ENCODE measurements at places on chromosomes 3 and 15. TPM values are rescaled to one million over a fixed set of nuclear protein-coding genes. Genes with fewer than 3 reads are reported as not detected.

DNA sequence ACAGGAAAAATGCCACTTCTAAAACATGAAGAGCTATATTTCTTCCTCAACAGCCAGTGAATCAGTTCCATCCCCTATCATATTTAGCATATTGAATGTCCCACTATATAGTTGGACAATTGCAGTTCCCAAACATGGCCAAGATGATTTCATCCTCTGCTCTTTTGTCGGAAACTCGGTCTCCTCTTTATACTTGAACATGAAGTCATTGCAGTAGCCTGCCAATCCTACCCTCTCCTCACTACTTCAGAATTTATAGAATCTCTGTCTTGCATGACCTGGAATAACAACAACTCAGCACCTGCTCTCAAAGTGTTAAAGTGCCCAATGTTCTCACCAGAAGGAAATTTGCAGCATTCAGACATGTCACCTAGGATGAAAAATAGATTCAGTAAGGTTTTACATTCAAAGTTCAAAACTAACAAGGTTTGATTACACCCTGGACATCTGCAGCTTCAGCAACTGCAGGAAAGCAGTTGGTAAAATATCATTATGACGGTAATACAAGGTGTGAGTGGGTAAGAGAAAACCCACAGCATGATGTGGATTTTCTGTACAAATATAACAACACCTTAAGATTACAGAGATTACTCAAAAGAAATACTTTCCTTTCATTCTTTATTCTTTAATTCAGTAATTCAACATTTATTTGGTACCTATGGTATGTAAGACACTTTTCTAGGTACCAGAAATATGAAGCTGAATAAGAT lies 52.5 kb downstream of the TP63 start:
- H3K27me3 ChIP-seq: no peaks in the 10 kb centered on the region
- H3K4me1 ChIP-seq: no peaks in the 10 kb centered on the region
- H3K27ac ChIP-seq: no peak overlapping the region

DNA sequence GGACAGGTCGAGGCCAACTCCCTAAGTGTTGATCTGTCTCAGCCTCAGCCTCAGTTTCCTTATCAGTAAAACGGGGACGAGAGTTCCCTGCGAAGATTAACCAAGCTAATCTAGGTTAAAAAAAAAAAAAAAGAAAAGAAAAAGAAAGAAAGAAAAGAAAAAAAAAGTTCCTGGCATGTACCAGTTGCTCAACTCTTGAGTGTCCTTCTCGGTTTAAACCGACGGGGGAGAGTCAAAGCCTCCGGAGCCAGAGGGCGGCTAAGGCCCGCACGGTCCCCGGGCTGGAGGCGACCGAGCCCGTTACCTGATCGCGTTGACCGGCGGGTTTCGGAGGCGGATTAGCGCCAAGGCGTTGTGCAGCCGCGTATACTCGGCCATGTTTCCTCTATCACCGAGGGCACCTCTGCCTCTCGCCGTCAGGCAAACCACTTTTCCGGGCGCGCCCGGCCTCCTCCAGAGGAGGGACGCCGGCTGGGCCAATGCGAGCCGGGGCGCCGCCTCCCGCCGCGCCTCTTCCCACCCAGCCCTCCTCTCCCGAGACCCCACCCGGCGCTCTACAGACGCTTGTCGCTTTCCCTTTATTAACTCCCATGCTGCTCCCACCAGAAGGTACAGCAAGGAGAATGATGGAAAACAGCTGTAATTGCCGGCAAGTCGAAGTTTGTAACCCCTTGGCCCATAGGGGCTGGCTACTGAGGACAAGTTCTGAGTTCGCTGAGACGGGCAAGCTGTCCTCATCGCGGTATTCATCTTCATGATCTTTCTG lies at the start of gene EHHADH:
EHHADH (minus strand) TSS at position 405 of the 766 bp plus-strand sequence; CDS start at position 378, 27 bp downstream.
- H3K27me3 ChIP-seq: no peaks in the 10 kb centered on the region
- peak within 1 kb of the TSS; percentile 84 for H3K27ac ChIP-seq
- no peaks in the 10 kb centered on the region for H3K4me1 ChIP-seq
- no peaks in the 10 kb centered on the region for H3K36me3 ChIP-seq

The UBA7 gene
- 79.4 TPM for total RNA-seq

The HESX1 gene
- total RNA-seq: 0.89 TPM

- no peak overlapping the region for H3K4me3 ChIP-seq
- DNase-seq: peak; percentile 52
- peaks cover 12% of the 10 kb centered on the region for H3K4me1 ChIP-seq
- no peak overlapping the region for H3K27ac ChIP-seq
- H3K36me3 ChIP-seq: no peaks in the 10 kb centered on the region
Measured at GRCh38 chr3:197539651-197540051, 16.1 kb downstream of the BDH1 start.

The EOGT gene
- 54.7 TPM for total RNA-seq

GRCh38 chr15:93261845-93262244 lies 172.8 kb upstream of the RGMA start:
- H3K4me1 ChIP-seq: no peaks in the 10 kb centered on the region
- no peak for DNase-seq
- no peak overlapping the region for H3K4me3 ChIP-seq
- H3K27ac ChIP-seq: no peak overlapping the region
- no peaks in the 10 kb centered on the region for H3K36me3 ChIP-seq

DNA sequence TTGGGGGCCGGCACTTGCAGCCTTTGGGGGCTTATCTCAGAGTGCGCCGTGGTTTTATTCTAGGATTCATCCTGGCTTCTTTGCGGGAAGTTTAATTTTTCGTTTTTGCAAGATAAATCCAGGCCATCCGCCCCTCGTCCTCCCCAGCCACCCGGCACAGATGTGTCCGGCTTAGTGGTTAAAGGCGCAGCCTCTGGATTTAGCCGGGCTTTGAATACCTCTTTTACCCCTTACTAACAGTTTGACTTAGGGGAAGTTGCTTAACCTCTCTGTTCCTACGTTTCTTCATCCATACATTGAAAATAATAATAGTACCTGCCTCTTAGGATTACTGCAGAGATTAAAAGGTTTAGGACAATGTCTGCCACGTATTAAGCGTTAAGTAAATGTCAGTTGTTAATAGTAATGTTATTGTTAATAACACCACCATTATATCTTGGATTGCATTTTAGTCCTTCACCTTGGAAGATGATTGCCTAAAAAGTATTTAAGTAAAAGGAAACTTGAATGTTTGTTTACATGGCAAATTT lies 714 bp downstream of the ECT2 start:
- peaks cover 3% of the 10 kb centered on the region for H3K36me3 ChIP-seq
- H3K27me3 ChIP-seq: no peaks in the 10 kb centered on the region
- no peak for DNase-seq
- peaks cover 9% of the 10 kb centered on the region for H3K4me1 ChIP-seq

- no peak for DNase-seq
- H3K27me3 ChIP-seq: no peaks in the 10 kb centered on the region
- H3K4me1 ChIP-seq: no peaks in the 10 kb centered on the region
- H3K4me3 ChIP-seq: no peak overlapping the region
- no peaks in the 10 kb centered on the region for H3K36me3 ChIP-seq
Measured at GRCh38 chr3:76324101-76324500, 538.8 kb upstream of the ZNF717 start.

DNA sequence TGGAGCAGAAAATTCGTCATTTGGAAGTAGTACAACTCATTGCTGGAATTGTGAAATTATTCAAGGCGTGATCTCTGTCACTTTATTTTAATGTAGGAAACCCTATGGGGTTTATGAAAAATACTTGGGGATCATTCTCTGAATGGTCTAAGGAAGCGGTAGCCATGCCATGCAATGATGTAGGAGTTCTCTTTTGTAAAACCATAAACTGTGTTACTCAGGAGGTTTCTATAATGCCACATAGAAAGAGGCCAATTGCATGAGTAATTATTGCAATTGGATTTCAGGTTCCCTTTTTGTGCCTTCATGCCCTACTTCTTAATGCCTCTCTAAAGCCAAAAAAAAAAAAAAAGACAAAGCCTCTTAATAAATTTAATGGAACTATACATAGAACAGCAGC lies 5.5 kb upstream of the TIMMDC1 start:
- no peak overlapping the region for H3K27ac ChIP-seq
- no peak overlapping the region for H3K4me3 ChIP-seq
- no peak for DNase-seq

The SMAD6 gene
- total RNA-seq: 62.3 TPM

The ZNF80 gene
- total RNA-seq: not detected

DNA sequence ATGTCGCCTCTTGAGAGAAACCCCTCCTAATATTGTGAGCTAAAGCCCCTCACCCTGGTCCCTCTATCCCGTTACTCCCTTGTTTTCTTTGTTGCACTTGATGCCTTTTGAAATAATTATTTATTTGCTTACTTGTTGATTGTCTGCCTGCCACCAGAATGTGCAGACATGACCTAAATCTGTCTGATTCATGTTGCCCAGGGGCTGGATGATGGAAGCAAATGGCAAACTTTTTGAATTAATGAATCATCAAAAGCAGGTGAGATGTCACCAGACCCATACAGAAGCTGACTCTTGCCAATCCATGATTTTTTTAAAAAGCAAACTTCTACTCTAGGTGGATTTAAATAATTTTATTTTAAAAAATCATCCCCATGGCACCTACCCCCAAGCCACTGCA lies 49.3 kb downstream of the GRIP2 start:
- H3K27me3 ChIP-seq: no peaks in the 10 kb centered on the region
- H3K36me3 ChIP-seq: peaks cover 32% of the 10 kb centered on the region
- no peak overlapping the region for H3K4me3 ChIP-seq
- no peak overlapping the region for H3K27ac ChIP-seq
- H3K4me1 ChIP-seq: no peaks in the 10 kb centered on the region
- DNase-seq: no peak

DNA sequence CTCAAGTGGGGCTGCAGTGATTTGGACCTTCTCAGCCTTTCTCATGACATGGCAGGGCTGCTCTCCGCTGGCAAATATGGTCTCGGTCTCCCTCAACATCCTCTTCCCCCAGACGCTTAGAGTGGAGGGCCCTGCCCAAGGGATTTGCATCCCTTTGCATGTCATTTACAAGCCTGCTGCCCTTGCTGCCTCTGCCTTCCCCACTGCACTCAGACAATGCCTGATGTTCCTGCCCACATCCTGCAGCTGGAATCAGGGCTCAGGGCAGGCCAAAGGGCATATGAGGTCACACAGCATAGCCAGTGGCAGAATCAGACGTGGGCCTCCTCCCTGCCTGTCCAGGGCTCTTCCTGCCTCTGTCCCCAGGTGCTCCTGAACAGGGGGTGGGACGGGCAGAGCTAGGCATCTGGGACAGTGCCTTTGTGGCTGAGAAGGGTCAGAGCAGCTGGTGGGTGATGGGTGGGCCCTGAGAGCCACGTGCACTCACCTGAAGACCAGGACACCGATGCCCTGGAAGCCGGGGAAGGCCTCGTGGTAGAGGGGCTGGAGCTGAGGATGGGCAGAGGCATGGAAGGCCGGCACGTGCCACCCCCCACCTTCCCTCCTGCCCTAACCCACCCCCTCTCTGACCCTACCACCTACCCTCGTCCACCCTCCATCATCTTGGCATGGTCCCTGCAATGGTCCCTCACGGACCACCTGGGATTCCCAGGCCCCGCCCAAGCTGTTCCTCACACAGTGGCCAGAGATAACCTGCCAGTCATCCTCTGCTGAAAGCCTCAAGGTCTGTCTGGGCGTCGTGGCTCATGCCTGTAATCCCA lies 27.4 kb upstream of the GOLGA6C start:
- no peaks in the 10 kb centered on the region for H3K27me3 ChIP-seq
- H3K27ac ChIP-seq: no peak overlapping the region
- H3K4me3 ChIP-seq: no peak overlapping the region
- H3K4me1 ChIP-seq: no peaks in the 10 kb centered on the region
- H3K36me3 ChIP-seq: no peaks in the 10 kb centered on the region

The CCR2 gene
- total RNA-seq: 8.8 TPM

The GASK1A gene
- total RNA-seq: 8.2 TPM

GRCh38 chr3:98035208-98035607 lies at the start of gene GABRR3:
TSS of gene GABRR3 (minus strand) at chr3:98035315. CDS start at chr3:98034987, 328 bp downstream.
- no peaks in the 10 kb centered on the region for H3K36me3 ChIP-seq
- no peak for DNase-seq
- H3K27me3 ChIP-seq: no peaks in the 10 kb centered on the region
- H3K27ac ChIP-seq: no peak within 1 kb of the TSS

- DNase-seq: no peak
- H3K4me3 ChIP-seq: no peak overlapping the region
- H3K4me1 ChIP-seq: no peaks in the 10 kb centered on the region
- H3K27ac ChIP-seq: no peak overlapping the region
- no peaks in the 10 kb centered on the region for H3K27me3 ChIP-seq
- H3K36me3 ChIP-seq: peaks cover 42% of the 10 kb centered on the region
Measured at GRCh38 chr3:49329186-49329585, 10.7 kb downstream of the USP4 start.

The RLBP1 gene
- not detected for total RNA-seq

GRCh38 chr3:149613988-149614387 lies 43.8 kb downstream of the WWTR1 start:
- no peak overlapping the region for H3K4me3 ChIP-seq
- H3K27ac ChIP-seq: no peak overlapping the region
- DNase-seq: no peak

- H3K36me3 ChIP-seq: no peaks in the 10 kb centered on the region
- no peak overlapping the region for H3K4me3 ChIP-seq
- H3K27ac ChIP-seq: no peak overlapping the region
- H3K27me3 ChIP-seq: no peaks in the 10 kb centered on the region
- DNase-seq: no peak
- H3K4me1 ChIP-seq: no peaks in the 10 kb centered on the region
Measured at GRCh38 chr3:129867506-129868124, 25.9 kb downstream of the TMCC1 start.

- no peak overlapping the region for H3K27ac ChIP-seq
- no peaks in the 10 kb centered on the region for H3K36me3 ChIP-seq
- H3K4me3 ChIP-seq: no peak overlapping the region
- H3K4me1 ChIP-seq: peaks cover 3% of the 10 kb centered on the region
Measured at GRCh38 chr3:150352931-150353330, 55.2 kb upstream of the TSC22D2 start.

DNA sequence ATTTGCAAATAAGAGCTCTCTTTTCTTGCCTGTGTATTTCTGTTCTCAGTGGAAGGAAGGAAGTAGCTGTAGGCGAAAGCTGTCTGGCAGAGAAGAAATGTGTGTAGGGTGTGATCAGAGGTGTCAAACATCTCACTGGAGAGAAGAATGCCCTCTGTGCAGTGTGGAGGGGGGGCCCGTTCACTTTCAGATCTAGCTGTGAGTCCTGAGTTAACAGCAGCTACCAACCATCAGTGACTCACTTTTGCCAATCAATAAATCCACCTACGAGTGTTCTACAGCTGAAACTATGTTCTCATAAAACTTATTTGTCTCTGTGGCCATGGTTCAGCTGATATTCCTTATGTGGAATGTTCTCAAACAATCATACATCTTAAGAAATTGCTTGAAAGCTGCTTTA lies 103.7 kb downstream of the FRMD4B start:
- no peaks in the 10 kb centered on the region for H3K4me1 ChIP-seq
- DNase-seq: no peak
- H3K27ac ChIP-seq: no peak overlapping the region
- no peak overlapping the region for H3K4me3 ChIP-seq
- peaks cover 17% of the 10 kb centered on the region for H3K36me3 ChIP-seq

The HYKK gene
- total RNA-seq: 4.5 TPM

The PIF1 gene
- total RNA-seq: 2.4 TPM

GRCh38 chr15:81950841-81951414 lies 94.9 kb downstream of the MEX3B start:
- no peaks in the 10 kb centered on the region for H3K27me3 ChIP-seq
- H3K27ac ChIP-seq: no peak overlapping the region
- H3K36me3 ChIP-seq: no peaks in the 10 kb centered on the region
- H3K4me3 ChIP-seq: no peak overlapping the region
- H3K4me1 ChIP-seq: no peaks in the 10 kb centered on the region
- peak; percentile 26 for DNase-seq

The CYP1A2 gene
- total RNA-seq: 0.17 TPM
